ENCODE measurements at places on chromosomes 4 and X. TPM values are rescaled to one million over a fixed set of nuclear protein-coding genes. Genes with fewer than 3 reads are reported as not detected.
A peak's percentile ranks its signal among the peaks of the same experiment; 100 is the strongest.

GRCh38 chr4:99838927-99839326, 22.3 kb downstream of the DAPP1 start:
- no peak for DNase-seq

DNA sequence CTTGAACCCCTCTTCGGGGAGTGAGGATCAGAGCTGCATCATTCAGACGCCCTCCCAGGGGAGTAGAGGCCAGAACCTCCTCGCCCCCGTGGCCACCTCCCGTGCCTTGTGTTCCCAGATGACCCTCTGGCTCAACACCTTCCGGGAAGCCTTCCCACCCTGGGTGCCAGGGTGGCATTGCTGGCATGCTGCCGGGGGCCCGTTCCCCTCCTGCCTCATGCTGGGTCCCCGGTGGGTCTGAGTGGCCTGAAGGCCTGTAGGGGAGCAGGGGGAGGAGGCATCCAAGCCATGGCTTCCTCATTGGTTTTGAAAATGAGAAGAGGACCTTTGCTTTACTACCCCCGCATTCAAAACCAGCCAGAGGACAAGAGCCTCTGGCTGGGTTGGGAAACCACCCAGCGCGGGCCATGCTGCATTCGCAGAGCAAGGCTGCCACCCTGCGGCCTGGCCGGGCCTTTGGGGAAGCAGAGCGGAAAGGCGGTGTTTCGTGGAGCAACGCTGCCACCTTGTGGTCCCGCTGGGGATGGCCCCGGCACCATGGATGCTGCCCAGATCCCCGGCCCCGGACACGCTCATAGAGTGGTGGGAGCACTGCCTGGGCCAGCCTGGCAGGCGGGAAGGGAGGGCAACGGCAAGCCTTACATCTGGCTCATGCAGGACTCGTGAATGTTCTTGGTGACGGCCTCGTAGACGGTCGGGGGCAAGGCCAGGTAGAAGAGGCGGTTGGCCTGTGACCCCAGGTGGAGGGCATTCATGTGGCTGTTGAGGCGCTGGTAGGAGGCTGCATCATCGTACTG, 11.9 kb downstream of the G6PD start:
- peak; percentile 88 for DNase-seq

PYURF gene
- total RNA-seq = 53.6 TPM

DNA sequence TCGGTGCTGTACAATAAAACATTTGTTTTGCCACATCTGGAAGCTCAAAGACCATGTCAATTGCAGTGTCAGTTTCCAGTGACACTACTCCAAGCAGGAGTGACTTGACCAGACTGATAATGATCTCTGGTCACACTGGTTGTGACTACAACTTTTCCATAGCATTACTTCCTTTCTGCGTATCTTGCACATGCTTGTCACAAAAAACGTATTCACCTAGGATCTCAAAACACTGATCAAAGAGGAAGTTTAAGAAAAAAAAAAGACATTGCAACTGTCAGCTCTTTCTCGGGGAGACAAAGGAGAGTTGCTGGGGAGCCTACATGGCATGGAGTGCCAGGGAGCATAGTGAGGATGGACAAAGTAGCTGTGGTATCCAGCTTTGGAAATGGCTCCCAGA, 60.6 kb downstream of the OPHN1 start:
- DNase-seq = no peak

- DNase-seq = no peak
Measured at GRCh38 chr4:74528178-74528577, 83.2 kb downstream of the AREG start.
